ENCODE measurements at places on chromosomes 1 and 21.

DNA sequence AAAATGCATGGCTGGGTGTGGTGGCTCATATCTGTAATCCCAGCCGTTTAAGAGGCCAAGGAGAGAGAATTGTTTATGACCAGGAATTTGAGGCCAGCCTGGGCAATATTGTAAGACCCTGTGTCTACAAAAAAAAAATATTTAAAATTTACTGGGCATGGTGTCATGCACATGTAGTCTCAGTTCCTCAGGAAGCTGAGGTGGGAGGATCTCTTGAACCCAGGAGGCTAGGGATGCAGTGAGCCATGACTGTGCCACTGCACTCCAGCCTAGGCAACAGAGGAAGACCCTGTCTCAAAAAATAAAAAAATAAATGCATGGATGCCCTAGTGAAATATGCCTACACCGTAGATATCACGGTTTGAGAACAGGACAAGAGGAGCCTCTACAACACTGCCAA, 1331.2 kb upstream of the B3GALT2 start:
- no peak for DNase-seq

GRCh38 chr1:67835663-67836452, 2.6 kb upstream of the GNG12 start:
- no peak for DNase-seq

DNA sequence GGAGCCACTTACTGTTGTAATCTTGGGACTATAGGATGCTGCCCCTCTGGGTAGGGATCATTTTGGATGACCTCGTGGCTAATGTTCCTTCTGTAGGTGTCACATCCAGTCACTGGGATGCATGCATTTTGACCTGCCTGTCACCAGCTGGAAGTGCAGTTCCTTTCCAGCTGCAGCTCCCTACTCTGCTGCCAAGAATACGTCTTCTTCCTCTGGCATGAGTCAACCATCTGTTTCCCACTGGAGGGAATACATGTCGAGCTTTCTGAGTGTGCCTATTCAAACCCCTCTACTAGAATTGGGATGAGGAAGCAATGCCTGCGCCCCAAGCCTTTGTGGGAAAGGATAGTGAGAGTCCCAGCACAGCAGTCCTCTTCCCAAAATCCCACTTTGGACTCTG, 415.5 kb upstream of the ADAMTS5 start:
- DNase-seq, result no peak

- no peak for DNase-seq
Observed at GRCh38 chr1:202143768-202144401, 652 bp downstream of the ARL8A start.

DNA sequence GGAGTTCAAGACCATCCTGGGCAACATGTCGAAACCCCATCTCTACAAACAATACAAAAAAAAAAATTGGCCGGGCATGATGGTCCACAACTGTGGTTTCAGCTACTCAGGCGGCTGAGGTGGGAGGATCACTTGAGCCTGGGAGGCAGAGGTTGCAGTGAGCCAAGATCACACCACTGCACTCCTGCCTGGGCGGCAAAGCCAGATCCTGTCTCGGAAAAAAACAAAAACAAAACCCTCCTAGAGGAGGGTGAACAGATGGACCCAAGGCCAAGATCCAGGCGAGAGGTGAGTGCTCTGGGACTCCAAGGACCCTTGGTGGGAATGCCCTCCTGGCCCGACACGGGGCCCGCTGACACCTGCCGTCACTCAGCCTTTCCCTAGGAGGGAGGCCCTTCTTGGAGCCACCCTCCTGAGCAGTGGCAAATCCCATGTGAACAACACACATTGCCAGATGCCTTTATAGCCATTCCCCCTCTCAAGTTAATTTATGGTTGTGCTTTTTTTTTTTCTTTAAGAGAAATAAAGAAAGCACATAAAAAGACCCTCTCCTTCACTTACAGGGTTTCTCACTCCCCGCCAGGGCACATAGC, 380 bp downstream of the TFF2 start:
- no peak for DNase-seq

DNA sequence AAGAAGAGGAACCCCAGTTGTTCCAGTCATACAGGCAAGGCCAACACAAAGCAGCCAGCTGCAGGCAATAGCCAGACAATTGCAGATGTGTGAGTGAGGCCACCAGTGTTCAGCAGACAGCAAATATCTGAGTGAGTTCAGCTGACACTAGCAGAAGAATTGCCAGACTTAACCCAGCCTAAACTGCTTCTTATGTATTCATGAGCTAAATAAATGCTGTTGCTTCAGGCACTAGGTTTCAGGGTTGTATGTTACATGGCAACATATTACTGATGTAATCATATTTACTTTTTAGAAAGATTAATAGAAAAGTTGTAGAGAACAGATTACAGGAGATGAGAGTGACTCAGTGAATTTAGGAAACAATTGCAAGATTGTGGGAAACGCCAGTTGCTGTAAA, 129.8 kb upstream of the CHODL start:
- no peak for DNase-seq

DNA sequence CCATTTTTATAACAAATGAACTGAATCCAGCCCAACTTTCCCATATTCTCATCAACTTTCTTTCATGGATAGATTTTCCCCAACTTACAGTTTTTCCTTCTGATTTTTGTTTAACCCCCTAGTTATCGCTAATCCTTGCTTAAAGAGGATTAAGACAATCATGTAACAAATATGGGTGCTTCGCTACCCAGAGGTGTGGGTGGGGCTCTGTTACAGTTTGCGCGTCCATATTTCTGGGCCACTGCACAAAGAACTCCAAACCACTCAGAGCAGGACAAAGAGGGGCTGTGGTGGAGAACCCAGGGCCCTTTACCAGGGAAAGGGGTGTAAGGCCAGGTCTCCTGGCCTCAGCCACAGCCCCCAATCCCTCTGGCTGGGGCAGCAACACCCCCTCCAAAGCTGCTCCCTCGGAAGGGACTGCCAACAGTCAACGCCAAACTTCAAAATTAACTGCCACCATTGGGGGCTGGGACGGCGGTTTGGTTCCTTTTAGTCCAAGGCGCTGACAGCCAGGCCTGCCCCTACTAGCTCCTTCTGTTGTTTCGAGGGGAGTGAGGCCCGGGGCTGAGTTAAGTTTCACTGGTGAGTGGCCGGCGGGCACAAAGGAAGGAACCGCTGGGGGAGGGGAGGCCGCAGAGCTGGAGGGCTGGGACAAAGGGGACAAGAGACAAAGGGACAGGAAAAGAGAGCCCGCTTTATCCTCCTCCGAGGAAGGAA, 27.9 kb downstream of the SSBP3 start:
- DNase-seq, result no peak

- DNase-seq, result no peak
Observed at GRCh38 chr1:56033321-56034037, 545.9 kb downstream of the PLPP3 start.

- DNase-seq, result no peak
Observed at GRCh38 chr1:229434005-229434640, at the start of gene ACTA1. Gene ACTA1, minus strand, starts transcription at chr1:229434094. Its CDS starts 979 bp downstream, at chr1:229433115.

- DNase-seq, result no peak
Observed at GRCh38 chr1:79448426-79448825, 441.9 kb upstream of the ADGRL4 start.

DNA sequence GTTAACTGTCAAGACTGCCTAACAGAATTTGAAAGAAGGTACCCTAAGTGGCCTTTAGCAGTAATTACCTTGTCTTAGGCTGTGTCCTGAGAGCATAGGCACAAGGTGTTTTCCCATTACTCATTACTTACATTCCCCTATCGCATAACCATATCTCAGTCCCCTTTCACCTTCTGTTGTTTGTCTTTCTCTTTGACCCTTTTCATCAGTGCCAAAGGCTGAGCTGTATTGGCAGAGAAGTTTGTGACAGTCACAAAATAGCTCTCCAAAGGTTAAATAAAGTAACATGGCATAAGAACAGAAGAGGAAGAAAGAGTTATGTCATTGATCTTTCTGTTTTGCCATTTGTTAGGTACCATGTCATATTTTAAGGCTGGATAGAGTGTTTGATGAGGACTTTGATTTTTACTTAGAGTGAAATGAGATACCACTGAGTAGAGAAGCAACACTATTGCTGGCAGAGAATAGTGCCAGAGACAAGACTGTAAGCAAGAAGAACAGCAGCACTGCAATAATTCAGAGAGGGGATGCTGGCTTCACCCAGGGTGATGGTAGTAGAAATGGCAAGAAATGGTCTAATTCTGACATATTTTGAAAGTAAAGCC, 497.8 kb downstream of the TTLL7 start:
- DNase-seq, result no peak

GRCh38 chr1:38038861-38039260, 7.7 kb downstream of the POU3F1 start:
- no peak for DNase-seq

- no peak for DNase-seq
Observed at GRCh38 chr1:32933742-32934322, 30.8 kb downstream of the RNF19B start.

Measured in central memory CD8-positive, alpha-beta T cell (primary cell).